Left colon (tissue), 2 donors: ENCODE measurements at places on chromosomes 2 and 18. TPM values are rescaled to one million over a fixed set of nuclear protein-coding genes. Genes with fewer than 3 reads are reported as not detected.
A peak's percentile ranks its signal among the peaks of the same experiment; 100 is the strongest.

DNA sequence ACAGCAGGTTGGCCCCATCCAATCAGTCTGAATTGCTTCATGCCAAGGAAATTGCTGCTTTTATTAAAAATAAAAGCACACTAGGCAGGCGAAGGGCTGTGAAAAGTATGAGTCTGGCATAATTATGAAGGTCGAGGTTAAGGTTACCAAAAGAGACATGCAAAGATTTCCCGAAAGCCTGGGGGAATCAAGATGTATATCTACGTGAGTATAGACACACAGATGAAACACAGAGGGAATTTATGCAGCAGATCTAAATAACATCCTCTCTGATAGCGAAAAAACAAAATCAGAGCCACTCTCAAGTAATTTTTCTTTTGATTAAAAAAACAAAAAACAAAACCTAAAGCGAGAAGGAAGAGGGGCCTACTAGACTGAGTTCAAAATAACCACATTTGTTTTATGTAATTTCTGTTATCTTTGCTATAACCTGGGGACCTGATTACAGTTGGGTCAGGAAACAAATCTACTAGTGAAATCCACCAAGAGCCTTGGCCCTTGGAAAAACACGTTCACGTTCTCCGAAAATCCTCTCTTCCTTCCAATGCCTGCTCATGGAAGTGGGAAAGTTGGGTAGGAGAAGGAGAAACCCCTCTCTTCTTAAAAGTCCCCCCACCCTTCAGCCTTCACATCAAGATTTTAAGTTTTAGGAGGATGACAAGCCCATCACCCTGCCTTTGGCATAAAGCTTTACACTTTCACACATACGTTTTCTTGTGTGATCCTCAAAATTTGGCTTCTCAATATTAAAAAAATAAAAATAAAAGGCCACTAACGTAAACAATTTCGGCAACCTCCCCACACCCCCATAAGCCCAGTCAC lies 1.4 kb downstream of the AAK1 start:
- no peak for DNase-seq

DNA sequence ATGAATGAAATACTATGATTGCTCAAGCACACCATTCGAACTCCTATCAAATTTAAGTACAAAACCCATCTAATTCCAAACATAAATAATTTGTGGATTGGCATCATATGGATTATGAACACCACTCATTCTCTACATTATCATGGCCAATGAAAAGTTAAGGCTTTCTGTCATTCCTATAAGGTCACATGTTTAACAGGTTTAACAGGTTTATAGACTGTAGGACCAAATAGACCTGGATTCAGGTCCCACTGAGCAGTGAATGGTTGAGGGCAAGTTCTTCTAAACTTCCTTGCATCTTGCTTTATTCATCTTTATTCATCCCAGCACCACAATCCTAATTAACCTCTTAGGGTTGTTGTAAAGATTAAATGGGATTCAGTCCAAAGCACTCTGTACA lies 33.4 kb downstream of the FBXO36 start:
- no peak for DNase-seq

DNA sequence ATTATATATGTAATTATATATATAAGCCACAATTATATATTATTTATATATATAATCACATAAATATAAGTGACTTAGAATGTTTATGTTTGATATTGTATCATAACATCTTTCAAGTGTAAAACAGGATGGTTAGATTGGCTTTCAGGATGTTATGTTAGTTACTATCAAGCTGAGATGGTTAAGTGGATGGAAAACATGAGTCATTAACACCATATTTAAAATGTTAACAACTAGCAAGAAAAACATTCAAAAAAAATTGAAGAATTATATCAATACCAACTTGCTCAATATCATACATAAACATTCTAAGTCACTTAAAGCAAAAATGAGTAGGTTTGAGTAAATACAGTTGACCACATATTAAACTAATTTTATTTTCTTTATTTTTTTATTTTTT lies 21.8 kb upstream of the RAB27B start:
- no peak for DNase-seq

DNA sequence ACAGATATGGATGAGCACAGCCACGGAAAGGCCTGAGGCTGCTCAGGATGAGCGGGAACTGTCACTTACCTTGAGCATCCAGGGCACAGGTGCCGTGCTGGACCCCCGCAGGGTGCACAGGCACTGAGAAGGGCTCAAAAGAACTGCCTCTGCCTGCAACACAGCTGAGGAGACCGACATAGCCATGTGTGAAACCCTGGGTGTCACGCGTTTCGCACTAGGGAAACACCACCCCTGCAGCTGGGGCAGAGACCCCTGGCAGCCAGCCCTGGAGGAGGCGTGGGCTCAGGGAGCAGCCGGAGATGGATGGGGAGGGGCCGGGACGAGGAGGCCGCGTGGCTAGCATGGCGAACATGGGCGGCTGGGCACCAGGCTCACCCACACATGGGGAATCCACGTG lies 228.9 kb downstream of the EIPR1 start:
- no peak for DNase-seq

DNA sequence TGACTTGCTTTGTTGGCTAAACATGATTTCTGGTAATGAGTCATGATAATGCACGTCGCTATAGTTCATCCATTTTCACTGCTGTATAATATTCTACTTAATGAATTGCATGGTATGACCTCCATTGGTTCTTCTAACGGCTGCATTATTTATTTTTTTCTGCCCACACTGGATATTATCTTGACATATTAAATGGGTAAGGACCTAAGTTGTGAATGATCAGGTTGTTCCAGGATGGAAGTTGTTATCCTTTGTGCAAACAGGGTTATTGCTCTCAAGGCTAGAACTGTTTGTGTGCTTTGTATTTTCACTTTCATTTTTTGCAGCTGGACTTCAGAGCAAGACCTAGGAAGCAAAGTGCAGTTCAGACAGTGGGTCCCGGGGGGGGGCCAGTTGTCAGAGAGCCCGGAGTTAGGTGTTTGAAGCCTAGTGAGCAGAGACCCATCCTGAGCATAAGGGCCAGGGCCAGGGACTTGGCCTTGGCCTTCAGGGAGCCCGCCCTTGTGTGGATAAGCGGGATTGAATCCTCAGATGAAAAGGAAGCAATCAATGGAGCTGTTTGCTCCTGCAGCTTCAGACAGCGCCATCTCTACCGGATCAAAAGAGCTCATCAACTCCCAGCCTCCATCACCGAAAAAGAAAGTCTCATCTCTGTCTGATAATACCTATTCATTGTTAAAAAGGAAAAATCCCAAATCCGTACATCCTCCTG lies 48.2 kb downstream of the AGAP1 start:
- DNase-seq = peak; percentile 70

DNA sequence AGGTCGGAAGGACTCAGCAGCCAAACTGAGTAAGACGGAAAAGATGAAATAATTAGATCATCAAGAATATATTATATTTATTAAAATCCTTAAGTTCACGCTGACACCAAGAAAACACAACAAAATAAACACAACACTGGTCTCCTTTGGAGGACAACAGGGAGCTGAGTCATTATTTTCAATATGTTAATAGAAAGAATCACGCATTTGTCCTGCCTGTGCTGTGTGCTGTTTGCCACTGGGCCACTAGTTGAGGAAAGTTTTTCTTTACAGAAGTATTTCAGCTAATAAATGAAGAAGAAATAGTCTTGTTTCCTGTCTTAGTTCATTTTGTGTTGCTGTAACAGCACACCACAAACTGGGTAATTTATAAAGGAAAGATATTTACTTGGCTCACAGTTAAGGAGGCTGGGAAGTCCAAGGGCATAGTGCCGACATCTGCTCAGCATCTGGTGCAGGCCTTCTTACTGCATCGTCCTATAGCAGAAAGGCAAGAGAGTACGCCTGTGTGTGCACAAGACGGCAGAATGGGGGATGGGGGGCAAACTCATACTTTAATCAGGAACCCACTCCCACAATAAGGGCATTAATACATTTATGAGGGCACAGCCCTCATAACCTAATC lies 88.0 kb downstream of the TCF7L1 start:
- no peak for DNase-seq

DNA sequence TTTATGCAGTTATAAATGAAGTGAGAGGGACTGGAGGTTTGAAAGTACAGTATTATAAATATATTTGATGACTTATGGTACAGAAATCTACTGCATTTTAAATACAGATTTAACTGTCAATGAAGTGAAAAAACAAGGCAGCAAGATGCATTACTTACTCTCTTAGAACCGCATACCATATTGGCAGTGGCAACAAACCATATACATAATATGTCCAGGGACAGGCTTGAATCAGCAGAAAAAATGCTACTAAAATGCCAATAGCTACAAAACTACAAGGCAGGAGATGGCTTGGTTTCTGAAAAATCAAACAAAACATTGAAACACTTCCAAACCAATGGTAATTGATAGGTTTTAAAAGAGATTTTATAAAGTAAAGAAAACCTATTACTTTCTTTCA lies 77.2 kb downstream of the PIGN start:
- no peak for DNase-seq

- DNase-seq = no peak
These were observed 49.3 kb upstream of the ROCK2 start for GRCh38 chr2:11393711-11394236.

GRCh38 chr18:23837591-23837990 lies 148.3 kb downstream of the LAMA3 start:
- DNase-seq = no peak

DNA sequence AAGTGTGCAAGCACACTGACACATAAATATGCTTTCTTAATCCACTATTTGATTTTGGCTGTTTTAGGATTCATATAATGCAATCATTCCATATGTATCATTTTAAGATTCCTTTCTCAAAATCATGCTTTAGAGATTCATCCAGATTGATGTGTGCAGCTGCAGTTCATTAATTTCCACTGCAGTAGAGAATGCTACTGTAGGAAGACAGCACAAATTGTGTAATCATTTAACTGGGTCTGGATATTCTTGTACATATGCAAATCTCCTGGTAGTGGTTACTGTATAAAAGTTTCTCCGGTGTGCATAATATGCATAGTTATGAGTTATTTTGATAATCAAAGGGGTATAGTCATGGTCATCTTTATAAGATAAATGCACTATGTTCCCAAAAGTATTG lies 502.5 kb upstream of the ACVR2A start:
- DNase-seq = no peak

GRCh38 chr2:63792530-63792929 lies 49.2 kb upstream of the UGP2 start:
- DNase-seq = no peak

DNA sequence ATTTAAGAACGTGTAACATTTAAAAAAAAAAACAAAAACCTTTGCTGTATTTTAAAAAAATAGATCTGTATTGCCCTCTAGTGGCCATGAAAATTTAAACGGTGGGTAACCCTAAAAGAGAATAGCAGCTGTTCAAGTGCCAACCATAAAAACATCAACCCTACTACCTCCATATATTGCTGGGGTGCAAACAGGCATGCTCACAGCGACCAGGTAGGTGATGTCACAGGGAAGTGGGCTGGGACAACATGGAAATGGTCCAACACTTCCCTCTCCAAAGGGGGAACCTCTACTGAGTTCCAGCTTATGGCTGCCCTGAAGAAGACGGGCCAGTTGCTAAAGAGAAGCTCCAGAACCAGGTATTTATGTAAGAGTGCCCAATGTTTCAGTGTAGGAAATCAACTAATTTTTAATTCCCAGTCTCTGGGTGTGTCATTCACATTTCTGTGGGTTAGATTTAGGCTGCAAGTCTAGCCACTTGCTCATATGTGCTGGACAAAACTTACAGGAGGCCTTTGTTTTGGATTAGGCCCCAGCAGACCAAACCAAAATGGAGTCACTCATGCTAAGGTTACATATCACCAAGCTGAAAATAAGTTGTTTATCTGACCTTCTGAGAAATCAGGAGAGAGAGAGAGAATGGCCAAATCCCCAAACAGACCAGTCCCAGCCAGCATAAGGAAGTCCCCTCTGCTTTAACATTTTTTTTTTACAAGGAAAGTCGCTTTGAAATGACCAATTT lies 54.5 kb downstream of the SKA1 start:
- no peak for DNase-seq

The EPB41L3 gene
- total RNA-seq = 87.7 TPM

The CAPN14 gene
- 0.09 TPM for total RNA-seq

The POMC gene
- total RNA-seq = 0.59 TPM

The LCT gene
- total RNA-seq = not detected

The NR4A2 gene
- total RNA-seq = 3.4 TPM
